H54 (cell line): ENCODE measurements at places on chromosomes 16 and 17.
A peak's percentile ranks its signal among the peaks of the same experiment; 100 is the strongest.

- no peak for DNase-seq
These were observed 488.1 kb downstream of the XYLT1 start for GRCh38 chr16:16982614-16983013.

- DNase-seq, result no peak
These were observed 86.2 kb upstream of the CDC42EP4 start for GRCh38 chr17:73397856-73398540.

GRCh38 chr17:69882281-69882680, 192.7 kb upstream of the KCNJ16 start:
- DNase-seq, result no peak

DNA sequence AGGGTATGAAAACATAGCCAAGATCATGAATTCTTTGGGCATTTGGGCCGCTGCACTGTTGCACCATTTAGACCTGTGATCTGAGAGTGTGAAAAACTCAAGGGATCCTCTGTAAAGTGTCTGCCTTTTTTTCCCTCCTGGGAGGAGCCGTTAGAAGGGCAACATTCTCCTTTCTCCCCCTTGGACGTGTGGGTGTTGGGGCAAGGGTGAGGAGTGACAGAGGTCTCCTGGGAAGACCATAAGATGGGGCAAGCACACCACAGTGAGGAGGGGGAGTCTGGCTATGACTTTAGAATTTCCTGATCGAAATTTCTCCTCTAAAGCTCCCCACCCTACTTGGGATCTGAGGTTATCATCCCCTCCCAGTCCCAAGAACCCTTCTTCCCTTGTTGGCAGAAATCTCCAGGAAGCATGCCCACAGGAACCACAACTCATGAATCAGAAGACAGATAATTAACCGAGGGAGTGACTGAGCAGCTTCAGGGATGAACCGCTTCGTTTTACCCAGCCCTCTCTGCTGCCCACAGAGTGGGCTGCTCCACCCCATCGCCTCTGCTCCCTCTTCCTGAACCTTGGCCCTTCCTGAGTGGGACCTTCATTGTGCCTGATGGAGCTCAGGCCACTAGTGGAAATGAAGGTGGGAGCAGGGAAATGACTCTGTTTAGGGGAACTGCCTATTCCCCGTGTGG, 4.2 kb downstream of the ITGB3 start:
- DNase-seq, result peak; percentile 77

DNA sequence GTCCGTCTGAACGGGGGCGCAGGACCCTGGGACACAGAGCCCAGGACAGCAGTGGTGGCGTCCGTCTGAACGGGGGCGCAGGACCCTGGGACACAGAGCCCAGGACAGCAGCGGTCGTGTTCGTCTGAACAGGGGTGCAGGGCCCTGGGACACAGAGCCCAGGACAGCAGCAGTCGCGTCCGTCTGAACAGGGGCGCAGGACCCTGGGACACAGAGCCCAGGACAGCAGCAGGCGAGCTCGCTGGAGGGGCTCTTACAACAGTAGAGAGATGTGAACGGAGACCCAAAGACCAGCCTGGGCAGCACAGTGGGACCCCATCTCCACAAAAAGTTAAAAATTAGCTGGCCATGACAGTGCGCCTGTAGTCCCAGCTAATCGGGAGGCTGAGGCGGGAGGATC, 40.7 kb downstream of the LMF1 start:
- DNase-seq, result no peak

DNA sequence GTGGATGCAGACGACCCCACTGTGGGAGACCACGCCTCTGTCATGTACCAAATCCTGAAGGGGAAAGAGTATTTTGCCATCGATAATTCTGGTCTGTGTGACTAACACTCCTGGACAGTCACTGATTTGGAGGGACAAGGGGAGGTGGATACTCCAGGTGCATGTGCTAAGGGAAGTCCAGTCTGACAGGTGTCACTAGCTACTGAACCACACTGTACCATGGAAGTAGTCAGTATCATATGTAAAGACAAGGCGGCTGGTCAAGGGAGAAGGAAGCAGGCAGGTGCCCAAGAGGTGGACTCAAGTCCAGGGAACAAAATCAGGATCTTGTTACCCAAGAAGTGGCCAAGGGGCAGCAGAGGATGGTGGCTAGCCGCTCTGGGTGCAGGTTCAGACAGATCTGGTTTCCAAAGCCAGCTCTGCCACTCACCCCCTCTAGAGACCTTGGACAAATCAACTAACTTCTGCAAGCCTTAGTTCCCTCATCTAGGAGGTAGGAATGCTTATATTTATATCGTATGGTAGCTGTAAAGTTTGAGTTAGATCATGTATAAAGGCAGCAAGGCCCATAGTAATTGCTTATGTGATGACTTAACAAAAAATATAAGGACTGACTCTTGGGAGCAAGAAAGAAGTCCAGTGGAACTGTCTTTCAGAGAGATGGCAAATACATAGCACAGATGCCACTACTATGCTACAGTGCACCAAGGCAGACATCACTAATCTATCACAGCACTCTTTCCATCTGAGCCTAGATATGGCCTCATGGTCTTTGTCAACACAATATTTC, 22.1 kb downstream of the CDH5 start:
- DNase-seq, result no peak

DNA sequence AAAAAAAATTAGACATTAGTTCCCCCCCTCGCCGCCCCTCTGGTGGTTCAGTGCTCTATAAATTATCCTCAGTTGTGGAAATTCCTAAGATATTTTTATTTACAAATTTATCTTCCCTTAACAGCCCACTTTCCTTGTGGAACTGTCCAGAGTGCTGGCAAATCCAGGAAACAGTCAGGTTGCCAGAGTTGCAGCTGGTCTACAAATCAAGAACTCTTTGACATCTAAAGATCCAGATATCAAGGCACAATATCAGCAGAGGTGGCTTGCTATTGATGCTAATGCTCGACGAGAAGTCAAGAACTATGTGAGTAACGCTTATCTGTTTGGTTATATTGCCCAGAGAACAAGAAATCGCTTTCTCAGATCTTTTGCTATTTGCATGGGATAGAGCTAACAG, 2.9 kb downstream of the KPNB1 start:
- DNase-seq, result no peak

DNA sequence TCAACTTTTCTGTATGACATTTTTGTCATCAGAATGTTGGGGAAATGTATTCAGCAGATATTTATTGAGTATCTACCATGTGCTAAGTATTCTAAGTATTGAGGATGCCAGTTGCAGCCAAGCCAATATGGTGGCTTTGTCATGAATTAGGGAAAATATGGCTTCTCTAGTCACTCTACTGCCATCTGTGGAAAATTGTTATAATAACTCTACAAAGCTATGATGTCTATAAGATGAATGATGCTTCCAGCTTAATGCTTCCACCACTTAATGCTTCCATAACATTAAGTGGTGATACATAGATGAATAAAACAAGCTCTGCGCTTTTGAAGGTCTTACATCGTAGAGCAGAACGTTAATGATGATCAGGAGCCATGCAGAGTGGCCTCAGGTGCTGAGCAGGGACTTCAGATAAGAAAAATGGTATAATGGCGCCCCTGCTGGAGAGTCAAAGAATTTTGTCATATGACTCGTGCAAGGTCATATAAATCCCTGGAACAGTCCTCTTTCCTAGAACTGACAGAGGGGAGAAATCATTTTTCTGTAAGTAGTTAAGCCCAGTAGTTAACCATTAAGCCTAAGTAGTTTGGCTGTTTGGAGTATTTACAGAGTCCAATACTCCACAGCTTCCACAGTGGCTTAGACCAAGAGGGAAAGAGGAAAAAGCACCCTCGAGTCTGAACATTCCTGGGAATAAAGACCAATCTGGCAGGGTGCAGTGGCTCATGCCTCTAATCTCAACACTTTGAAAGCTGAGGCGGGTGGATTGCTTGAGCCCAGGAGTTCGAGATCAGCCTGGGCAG, 2.7 kb upstream of the TMIGD1 start:
- no peak for DNase-seq

GRCh38 chr16:81661082-81661481, 118.0 kb upstream of the PLCG2 start:
- no peak for DNase-seq

GRCh38 chr16:22255335-22255734, 41.9 kb upstream of the POLR3E start:
- no peak for DNase-seq

DNA sequence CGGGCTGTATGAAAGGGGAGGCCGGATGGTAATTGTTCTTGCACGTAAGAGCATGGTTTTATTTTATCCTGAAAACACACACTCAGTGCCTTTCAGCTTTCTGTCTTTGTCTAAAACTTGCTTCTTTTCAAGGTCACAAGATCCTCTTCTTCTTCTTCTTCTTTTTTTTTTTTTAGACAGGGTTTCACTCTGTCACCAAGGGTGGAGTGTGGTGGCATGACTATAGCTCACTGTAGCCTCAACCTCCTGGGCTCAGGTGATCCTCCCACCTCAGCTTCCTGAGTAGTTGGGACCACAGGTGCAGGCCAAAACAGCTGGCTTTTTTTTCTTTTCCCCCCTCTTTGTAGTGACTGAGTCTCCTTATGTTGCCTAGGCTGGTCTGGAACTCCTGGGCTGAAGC, 15.9 kb upstream of the ZNF629 start:
- DNase-seq, result no peak

- peak; percentile 53 for DNase-seq
These were observed 18.0 kb downstream of the C17orf75 start for GRCh38 chr17:32323811-32324491.

- DNase-seq, result no peak
These were observed 755 bp downstream of the PIEZO1 start for GRCh38 chr16:88784074-88784855.

- no peak for DNase-seq
These were observed 52.6 kb upstream of the KDM6B start for GRCh38 chr17:7781429-7781828.

DNA sequence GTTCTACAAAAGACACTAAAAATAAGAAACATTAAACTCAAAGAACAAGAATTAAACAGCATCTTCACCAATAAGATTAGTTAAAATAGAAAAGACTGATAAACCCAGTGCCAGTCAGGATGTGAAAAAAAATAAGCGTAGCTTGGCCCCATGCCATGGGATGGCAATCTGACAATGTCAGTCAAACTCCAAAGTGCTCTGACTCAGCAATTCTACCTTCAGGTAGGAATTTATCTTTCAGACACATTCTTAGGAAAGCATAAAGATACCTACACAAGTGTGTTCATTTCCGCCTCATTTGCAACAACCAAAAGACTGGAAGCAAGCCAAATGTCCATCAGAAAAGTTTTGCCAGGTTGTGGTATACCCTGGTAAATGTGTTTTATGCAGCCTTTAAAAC, 9.1 kb upstream of the MPO start:
- no peak for DNase-seq

DNA sequence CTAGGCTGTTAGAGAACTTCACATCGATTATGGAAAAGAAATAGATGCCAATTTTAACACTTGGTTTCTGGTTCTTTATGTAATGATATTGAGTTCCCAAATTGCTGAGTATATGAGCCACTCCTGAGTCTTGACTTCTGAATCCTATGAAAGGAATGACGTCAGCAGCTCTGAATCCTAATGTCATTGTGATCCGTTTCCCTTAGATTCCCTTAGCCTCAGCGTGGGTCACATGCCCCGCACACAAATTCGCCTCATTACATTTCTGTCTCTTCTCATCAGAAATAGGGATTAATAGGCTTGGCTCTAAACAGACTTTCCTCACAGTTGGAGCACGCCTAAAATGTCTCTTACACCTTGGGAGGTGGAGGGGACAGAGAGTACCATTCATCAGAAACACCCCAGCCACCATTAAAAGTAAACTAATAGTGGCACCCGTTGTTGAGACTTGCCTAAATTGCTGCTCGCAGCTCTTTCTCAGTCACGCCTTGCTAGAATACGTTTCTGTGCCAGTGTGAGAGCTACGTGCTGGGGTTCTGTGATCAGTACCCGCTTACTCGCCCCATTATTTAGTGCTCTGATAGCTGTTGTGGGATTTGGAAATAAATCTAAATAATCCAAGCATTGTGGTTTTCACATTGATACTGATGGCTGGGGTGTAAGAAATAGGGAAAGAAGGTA, 7.1 kb downstream of the MRM3 start:
- no peak for DNase-seq

DNA sequence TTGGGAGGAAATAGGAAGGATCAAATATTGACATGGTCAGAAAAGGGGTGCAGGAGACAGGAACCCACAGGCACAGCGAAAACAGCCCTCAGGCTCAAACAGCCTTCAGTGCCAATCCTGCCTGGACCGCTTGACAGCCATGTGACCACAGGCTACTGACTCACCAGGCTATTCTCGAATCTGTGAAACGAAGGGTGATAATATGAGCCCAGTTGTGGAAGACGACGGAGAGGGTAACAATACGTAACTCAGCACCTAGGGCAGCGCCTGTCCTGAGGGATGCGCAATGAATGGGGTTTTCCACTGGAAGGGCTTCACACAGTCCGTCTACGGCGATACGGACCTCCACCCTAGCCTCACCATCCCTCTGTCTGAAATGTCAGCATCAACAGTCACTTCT, 117.3 kb upstream of the RCVRN start:
- DNase-seq, result no peak

DNA sequence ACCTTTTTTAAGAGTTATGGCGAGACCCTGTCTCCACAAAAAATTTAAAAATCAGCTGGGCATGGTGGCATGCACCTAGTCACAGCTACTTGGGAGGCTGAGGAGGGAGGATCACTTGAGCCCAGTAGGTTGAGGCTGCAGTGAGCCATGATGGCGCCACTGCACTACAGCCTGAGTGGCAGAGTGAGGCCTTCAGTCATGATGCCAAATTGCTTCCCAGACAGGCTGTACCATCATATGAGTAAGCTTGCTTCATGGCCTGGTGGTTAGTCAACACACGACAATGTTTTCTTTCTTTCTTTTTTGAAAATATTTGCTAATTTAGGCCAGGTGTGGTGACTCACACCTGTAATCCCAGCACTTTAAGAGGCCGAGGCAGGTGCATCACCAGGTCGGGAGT, 12.5 kb downstream of the NTAN1 start:
- no peak for DNase-seq

- no peak for DNase-seq
These were observed 990 bp upstream of the WNK4 start for GRCh38 chr17:42779304-42779935.

- no peak for DNase-seq
These were observed 1.0 kb downstream of the TPSD1 start for GRCh38 chr16:1256874-1257322.

- no peak for DNase-seq
These were observed 145.2 kb downstream of the PMP22 start for GRCh38 chr17:15119968-15120367.

- DNase-seq, result no peak
These were observed 64.2 kb downstream of the FOXK2 start for GRCh38 chr17:82583720-82584234.

GRCh38 chr16:29156511-29156910, 171.7 kb downstream of the LAT start:
- no peak for DNase-seq

- peak; percentile 77 for DNase-seq
These were observed 29.2 kb upstream of the LRRC75A start for GRCh38 chr17:16521070-16521727.

- no peak for DNase-seq
These were observed 5.6 kb downstream of the CORO6 start for GRCh38 chr17:29617125-29617480.
